ENCODE measurements at places on chromosomes 3 and 15.

DNA sequence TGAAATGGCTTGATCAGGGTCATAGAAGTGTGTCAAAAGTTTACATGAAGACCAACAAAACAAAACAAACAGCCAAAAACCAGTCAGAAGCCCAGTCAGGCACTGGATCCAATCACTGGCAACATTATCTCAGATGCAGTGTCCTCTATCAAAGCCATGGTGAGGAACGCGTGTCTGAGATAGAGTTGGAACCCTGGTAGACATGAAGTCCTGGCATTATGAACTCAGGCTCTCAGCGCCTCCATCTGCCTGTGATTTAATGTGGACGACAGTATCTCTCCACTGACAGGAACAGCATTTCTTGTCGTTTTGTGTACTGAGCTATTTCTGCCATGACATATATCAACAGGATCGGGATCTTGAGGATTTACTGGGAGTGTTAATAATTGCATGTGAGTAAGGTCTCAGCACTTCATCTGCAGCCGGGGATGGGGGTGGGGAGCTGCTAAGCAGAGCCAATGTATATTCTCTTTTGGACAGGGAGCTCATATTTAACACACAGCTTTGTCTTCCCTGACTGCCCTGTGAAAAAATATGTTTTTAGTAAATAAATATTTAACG, 1120.0 kb downstream of the IGSF11 start:
- DNase-seq = no peak

GRCh38 chr3:94069194-94069813, 6.4 kb downstream of the NSUN3 start:
- DNase-seq = no peak

- DNase-seq = no peak
These were observed 3.2 kb upstream of the SIN3A start for GRCh38 chr15:75454471-75455378.

DNA sequence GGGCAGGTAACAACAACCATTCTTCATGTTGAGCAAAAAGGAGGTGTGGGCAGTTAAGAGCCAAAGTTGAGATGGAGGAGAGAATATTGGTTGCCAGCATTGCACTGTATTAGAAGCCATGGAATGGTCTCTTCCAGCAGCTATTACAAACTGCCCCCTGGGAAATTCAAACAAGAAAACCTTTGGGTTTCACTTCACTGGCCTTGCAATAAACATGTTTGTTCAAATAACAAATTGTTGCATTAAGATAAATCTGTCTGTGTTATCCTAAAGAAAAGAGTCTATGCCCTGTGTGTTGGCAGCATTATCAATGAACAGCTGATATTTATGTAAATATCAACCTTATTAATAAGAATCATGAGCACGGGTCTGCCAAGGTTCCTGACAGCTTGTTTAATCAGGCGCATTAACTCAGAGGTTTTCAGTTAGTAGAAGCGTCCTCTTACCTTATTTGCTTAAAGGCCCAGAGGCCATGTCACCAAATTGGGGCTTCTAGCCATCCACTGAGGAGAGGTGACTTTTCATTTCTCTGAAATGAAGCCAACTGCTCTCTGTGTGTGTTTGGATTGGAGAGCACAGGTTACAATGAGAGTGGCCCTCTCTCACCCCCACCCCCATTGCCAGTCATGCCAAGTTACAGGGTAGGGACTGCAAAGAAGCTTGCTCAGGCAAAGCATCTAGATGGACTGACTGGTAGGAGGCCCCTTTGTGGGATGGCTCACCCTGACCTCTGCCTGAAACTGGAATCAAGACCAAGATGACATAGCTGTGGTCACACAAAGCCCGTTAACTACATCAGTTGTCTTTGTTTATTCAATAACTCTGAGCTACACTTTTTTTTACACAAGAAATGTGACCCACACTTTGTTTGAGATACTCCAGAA, 10.5 kb downstream of the FILIP1L start:
- DNase-seq = peak; percentile 13

DNA sequence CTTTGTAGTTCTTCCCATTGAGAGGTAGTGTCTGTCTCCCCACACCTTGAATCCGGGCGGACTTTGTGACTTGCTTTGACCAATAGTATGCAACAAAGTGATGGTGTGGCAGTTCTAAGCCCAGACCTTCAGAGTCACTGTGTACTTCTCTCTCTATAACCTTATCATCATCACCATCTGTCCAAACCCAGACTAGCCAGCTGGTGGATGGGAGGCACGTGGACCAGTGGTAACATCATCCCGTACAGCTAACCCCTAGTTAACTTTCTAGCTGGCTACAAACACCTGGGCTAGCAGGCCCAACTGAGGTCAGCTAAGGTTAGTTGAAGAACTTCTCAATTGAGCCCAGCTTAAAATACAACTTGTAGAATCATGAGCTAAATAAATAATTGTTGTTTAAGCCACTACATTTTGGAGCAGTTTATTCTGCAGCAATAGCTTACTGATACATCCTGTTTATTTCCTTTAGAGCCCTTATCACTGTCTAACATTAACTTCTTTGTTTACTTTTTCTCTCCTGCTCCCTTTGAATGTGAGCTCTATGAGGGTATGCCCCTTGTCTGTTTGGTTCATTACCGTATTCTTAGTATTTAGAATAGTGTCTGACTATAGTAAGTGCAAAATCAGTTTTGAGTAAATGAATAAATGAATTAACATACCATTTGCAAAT, 11.5 kb upstream of the CCR9 start:
- DNase-seq = no peak

- no peak for DNase-seq
These were observed 44.8 kb upstream of the GNB5 start for GRCh38 chr15:52236013-52236412.

DNA sequence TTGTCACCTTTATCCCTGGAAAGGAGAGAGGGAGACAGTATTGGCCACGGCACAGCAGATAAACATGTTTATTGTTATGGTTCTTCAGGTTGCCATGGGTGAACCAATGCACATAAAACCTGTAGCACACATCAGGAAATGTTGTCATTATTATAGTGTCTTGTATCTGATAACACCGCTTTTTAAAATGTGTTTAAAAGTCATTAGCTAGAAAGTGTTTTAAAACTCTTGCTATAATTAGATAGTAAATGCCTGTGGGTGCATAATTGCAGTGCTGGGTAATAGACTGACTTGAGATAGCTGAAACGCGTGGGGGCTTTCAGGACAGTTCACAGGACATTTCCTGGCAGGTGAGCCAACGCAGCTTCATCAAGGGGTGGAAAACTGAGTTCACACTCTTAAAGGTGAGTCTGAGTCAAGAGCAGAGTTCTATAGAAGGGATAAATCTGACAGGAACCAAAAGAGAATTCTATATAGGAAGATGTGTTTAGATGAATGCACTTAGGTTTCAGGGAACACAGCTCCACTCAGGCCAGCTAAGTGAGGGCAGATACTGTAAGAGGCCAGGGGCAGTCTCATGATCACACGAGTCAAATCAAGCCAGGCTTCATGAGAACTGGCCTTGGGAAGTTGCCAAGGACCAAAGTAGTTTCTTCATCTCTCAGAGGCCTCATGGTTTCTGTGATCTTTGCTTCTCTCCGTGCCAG, 35.6 kb upstream of the PPP4R2 start:
- no peak for DNase-seq

- DNase-seq = no peak
These were observed 143.4 kb downstream of the CHSY1 start for GRCh38 chr15:101108461-101108775.

DNA sequence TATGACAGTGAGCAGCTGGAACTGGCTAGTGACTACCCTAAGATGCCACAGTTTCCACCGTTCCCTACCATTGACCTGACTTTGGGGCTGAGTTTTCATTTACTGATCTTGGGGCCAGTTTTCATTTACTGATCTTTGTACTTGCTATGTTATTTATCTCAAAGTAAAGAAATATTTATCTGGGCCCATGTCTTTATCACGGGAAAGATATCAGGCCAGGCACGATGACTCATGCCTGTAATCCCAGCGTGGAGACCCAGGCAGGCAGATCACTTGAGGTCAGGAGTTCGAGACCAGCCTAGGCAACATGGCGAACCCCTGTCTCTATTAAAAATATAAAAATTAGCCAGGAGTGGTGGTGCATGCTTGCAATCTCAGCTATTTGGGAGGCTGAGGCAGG, 83.5 kb downstream of the EOMES start:
- no peak for DNase-seq

DNA sequence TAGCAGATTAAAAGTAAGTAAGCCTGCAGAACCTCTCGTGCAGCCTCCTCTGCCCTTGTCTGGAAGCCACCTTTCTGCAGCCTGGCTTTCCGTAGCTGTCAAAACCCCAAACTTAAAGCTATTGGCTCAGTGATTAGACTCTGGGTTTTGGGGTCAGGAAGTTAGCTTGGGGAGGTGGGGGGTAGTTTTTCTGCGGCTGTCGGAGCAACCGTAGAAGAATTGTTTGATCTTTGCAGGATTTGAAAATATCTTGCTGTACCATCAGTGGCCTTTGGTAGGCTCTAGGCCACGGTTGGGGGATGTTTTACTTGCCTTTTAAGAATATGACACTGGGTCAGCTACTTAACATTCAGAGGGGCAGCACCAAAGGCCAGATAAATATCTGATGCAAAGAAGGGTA, 88.4 kb upstream of the RASGRP1 start:
- DNase-seq = no peak

GRCh38 chr15:36313021-36313420, 266.4 kb upstream of the CDIN1 start:
- no peak for DNase-seq

DNA sequence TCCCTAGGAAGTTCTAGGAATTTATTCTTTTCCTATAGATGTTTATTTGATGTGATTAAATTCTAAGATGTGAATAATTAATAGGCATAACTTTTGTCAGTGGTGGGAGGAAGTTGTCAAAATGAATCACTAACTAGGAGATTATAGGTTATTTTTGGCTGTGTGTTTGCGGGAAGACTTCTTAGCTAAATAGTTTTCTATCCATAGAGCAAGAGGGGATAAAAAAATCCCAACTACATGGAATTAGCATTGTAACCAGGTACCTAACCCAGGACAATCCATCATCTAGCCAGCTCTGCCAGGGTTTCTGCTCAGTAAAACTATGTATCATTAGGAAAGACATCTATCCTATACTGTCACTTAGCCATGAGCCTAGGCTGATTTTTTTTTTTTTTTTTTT, 23.9 kb downstream of the SLC30A4 start:
- DNase-seq = no peak

DNA sequence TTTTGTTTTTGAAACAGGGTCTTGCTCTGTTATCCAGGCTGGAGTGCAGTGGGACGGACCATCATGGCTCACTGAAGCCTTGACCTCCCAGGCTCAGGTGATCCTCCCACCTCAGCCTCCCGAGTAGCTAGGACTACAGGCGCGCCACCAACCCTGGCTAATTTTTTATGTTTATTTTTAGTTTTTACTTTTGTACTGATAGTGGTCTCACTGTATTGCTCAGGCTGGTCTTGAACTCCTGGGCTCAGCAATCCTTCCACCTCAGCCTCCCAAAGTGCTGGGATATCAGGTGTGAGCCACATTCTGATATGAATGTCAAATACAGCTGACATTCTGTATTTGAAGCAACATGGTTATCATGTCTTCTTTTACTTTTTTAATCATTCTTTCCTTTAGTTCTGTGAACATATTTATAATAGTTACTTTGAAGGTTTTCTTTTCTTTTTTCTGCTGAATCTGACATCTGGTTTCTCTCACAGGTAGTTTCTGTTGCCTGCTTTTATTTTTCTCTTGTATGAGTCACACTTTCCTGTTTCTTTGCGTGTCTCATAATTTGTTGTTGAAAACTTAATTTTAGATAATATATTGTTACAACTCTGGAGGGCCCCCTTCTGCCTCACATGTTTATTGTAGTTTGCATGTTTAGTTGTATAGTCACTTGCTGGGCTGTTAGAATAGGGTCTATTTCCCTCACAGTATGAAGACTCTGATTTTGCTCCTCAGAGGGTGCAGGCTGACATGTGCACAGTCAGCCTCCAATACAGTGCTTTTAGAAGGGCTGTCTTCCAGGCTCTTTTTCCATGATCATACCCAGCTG, 8.4 kb upstream of the CNTN4 start:
- no peak for DNase-seq

- DNase-seq = no peak
These were observed 36.5 kb downstream of the CDV3 start for GRCh38 chr3:133610031-133610430.

DNA sequence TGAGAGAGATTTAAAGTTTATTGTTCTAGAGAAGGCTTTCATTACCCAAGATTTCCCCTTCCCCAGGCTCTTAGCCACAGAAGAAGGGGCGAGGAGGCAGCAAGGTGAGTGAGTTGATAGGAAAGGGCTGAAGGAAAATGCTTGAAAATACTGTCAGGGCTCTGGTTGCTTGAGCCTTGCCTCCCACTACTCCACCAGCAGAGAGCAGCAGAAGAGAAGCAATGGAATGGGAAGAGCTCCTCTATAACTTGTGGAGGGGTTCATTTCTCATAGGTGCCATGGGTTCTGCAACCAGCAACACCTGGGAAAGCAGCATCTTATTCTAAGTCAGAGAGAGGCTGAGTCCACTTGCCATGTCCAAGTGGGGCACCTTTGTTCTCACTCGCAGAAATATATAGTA, 184.0 kb upstream of the CNTN6 start:
- DNase-seq = no peak

DNA sequence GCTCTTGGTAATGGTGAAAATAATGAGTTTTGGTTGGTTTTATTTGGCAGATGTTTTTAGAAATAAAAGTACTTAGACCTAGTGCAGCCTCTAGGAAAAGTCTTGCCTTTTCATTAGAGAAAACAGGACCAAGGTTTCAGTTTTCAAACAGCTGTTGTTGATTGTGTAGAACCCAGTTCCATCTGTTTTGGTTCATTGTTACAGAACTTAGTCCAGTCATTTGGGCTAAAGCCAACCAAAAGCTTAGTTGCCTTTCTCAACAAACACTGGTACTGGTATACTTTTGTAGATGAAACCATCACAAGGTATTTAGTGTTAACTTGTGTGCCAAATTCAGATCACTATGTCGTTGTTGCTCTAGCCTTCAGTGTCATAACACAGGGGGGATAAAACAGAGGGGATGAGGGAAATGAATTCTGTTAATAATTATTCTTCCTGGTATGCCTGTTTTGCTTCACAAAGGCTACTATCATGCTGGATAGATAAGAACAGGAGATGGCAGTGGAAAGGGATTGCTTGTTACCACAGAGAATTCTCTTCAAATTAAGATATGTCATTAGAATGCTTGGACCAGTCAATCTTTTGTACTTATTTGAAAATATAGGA, 12.6 kb upstream of the APH1B start:
- DNase-seq = peak; percentile 31

DNA sequence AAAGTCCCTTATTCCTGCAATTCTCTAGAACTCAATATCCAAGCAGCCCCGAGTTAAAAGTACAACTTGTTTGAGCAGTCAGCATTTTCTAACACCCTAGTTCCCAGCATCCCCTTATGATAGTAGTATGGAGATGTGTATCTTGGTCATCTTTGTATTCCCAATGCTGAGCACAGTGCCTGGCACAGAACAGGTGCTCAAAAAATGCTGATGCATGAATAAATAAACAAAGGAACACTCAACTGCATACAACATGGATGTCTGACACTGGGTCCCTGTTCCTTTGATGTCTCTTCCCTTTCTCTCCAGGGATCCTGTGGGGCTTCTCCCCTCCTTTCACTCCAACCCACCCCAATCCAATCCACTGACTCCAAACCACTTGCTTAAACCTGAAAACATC, 23.9 kb upstream of the B3GNT5 start:
- no peak for DNase-seq

- peak; percentile 2 for DNase-seq
These were observed 156.2 kb downstream of the ZMAT3 start for GRCh38 chr3:178915365-178915764.

- no peak for DNase-seq
These were observed 100.8 kb upstream of the LIPC start for GRCh38 chr15:58330741-58331559.
